Activated CD8-positive, alpha-beta memory T cell treated with anti-CD3 and anti-CD28 coated beads for 1 hour (primary cell): ENCODE measurements at places on chromosomes 7 and 10.

DNA sequence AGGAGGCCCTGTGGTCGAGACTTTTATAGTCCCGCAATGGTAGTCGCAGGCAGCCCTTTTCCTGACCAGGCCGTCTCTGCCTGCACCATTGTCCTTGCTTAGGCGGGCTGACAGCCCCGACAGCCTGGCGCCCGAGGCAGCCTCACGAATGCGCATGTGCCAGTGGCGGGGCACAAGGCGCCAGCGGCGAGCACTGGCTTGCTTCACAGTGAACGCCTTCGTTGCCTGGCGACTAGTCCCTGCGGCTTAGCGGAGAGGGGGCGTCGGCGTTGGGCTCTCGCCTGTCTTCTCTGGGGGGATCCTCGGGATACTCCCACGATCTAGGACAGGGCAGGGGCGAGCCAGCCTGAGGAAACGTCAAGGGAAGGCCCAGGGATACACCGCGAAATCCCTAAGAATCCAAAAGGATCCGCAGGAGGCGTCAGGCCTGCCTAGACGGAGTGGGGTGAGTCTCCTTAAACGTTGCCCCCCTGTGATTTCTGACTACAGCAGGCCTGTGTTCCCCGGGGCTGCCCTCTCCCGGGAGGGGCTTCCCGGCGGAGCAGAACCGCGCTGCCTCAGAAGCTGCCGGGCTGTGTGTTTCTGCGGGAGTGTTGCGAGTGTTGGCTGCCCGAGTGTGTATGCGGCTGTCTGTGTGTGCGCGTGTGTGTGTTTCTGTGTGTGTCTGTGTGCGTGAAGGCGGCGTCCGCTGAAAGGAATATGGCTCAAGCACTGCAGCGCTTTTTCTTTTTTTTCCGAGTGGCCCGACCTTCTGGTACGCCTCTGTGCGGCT is 20.5 kb upstream of the ZNF273 start:
- DNase-seq = no peak

DNA sequence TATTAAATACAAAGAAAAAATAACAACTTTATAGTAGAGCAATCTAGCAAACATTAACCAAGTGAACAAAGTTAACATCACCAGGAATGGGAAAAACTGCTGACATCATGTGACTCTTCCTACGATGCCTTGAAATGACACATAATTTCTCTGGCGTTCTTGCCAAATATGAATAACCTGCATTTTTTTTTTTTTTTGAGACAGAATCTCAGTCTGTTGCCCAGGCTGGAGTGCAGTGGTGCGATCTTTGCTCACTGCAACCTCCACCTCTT is 126.5 kb upstream of the VKORC1L1 start:
- DNase-seq = no peak

GRCh38 chr10:86286236-86287109 is 80.1 kb downstream of the GRID1 start:
- DNase-seq = no peak

- DNase-seq = no peak
Observed at GRCh38 chr7:133652547-133652946, 399.7 kb downstream of the EXOC4 start.

DNA sequence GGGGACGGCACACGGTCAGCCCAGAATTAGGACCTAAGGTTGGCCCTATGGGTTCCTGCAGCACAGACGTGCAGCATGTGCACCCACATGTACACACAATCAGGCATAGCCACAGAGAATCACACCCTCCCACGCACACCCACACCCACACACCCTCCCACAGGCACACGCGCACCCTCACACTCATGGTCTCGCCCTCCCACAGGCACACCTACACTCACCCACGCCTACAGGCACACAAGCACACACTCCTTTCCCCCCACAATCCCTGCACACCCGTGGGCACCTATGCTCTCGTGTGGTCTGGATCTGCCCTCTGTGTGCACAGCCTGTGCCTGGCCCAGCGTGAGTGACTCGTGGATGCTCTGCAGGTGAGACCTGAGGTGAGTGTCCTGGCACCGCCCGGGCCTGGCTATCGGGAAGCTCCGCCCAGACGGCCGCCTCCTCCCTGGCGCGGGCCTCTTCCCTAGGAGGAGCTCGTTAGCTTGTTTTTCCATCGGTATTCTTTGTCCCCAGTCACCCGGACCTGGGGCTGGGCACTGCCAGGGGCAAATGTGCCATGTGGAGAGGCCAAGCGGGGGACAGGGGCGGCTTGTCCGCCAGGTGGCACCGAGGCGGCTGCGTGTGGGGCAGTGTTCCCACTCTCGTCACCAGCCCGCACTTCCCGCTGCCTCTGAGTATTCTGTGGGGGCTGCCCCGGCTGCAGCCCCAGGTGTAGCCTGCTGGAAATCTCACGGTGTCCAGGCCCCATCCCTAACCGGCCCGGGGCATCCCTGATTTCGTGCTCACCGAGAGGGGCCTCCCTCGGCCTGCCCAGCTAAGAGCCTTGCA is 110.2 kb upstream of the FAM20C start:
- no peak for DNase-seq

DNA sequence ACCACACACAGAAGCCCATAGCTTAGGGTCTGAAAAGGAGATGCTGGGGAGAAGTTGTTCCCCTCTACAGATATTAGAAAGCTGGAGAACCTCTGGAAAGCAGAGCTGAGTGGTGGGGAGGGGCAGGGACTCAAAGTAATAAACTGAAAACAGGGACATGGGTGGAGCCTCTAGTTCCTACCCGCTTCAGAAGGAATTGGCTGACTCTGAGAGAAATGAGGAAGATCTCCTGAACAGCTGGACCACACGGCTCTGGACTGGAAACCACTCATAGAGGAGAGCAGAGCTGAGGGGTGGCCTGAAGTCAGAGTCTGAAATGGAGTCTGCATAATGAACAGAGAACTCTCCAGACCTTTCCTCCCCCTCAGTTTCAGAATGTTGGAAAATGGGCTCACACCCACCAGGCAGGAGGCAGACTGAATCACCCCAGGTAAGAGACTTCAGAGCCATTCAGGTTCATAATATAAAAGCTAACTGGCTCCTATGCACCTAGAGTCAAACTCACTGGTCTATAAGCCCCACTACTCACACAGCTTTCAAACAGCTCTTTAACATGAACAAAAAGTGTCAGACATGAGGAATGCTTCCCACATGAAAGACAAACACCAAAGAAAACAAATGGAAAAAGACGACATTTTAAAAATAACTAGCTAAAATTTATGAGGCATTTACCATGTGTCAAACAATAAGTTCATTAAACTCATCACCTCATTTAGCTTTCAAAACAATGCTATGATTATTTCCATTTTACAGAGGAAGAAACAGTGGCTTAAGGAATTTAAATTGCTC is 68.1 kb downstream of the RNF216 start:
- no peak for DNase-seq

DNA sequence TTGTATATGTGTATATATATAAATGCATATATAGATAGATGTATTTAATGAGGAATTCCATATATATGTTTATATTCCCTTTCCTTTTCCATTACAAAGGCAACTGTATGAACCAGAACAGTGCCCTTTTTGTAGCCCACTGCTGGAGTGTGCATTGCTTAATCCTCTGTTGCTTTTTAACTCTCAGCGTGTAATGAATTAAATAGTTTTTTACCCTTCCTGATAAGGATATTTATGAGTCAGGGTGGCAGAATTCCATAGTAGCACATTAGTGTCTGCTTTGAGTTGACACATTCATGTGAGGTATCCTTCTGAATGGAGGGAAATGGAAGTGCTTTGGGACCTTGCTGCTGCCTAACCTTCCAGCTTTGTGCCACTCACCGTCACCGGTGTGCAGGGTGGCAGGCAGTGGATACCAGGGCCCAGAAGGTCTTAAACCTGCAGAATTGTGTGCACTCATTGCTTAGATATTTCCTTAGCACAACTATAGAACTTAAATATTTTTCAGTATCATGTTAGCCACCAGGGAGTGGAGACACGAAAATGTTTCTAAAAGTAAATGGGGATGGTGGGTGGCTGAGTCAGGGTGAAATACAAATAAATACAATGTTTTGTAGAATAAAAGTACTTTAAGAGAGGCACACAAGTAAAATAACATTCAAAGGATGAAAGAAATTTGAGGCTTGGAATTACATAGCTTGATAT is 117.9 kb downstream of the SND1 start:
- no peak for DNase-seq

DNA sequence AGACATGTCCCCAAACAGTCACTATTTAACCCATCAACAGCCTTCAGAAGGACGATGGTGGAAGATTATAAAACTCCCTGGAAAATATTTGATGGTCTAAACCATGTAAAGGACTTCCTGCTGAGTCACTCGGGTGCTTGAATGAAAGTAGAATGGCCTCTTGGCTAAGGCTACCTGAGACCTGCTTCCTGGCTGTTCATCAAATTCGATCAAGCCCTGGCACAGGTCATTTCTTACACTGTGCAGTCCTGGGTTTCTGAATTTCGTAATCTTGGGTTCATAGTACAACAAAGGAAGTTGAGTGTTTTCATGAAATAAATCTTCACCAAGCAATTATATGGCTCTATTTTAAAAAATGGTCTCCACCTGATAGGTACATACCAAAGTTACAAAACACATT is 260.3 kb upstream of the RNF32 start:
- DNase-seq = no peak
